CD4-positive, alpha-beta T cell treated with Interleukin-6 for 4 hours (primary cell): ENCODE measurements at places on chromosomes 7 and 10.

- no peak for DNase-seq
These were observed 64.8 kb downstream of the ARMC3 start for GRCh38 chr10:22992621-22993020.

DNA sequence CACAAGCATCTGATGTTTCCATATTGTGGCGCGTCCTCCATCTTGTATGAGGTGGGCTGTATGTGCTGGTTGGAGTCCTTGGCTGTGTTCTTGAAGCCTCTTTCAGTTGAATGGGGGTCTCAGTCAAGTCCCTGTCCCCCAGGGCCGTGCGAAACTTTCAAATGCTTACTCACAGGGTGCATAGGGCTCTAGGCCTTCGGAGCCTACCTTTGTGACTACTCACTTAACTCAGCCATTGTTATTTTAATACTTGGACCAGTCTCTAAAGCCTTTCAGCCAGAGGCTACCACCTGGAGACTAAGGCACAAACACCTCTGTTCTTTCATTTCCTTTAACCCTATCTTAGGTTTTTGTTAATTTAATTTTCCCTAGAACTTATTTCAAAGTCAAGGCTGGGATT lies 785.9 kb downstream of the GATA3 start:
- no peak for DNase-seq

DNA sequence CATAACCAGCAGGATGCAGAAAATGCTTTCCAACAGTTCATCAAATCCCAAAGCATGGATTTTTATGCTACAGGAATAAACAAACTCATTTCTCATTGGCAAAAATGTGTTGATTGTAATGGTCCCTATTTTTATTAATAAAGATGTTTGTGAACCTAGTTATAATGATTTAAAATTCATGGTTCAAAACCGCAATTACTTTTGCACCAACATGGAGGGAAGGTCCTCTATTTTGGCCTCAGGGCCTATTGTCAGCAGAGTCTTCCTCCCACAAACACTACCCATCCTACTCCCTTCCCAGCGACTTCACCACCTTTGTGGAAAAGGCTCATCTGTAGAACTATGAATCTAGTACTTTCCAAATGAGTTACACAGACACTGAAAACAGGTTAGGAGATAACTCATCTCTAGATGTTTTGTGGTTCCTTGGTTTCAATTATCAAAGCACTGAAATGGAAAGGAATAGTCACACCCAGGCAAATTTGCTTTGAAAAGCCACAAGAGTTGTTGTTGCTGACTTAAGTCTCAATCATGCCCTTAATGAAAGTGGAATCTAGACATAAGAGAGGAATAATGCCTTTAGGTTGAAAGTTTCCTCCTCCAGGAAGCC lies 59.4 kb upstream of the FRMD4A start:
- no peak for DNase-seq

GRCh38 chr7:20488850-20489249 lies 126.6 kb upstream of the ABCB5 start:
- no peak for DNase-seq

DNA sequence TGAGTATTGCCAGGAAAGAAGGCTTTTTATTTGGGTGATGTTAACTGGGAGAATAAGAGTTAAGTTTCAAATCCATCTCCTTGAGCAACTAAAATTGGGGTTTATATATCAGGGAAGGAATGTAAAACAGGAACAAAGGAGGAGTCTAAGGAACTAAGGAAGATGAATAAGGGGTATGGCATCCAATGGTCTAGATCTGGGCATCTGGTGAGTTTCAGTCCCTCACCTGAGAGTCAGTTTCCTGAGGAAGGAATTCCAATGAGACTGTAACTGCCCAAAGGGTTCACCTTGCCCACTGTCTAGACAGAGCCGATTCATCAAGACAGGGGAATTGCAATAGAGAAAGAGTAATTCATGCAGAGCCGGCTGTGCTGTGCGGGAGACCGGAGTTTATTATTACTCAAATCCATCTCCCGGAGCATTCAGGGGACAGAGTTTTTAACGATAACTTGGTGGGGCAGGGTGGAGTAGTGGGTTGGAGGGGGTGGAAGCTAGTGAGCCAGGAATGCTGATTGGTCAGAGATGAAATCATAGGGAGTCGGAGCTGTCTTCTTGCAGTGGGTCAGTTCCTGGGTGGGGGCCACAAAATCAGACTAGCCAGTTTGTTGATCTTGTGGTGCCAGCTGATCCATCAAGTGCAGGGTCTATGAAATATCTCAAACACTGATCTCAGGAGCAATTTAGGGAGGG lies 188.3 kb upstream of the STK17A start:
- DNase-seq = no peak

DNA sequence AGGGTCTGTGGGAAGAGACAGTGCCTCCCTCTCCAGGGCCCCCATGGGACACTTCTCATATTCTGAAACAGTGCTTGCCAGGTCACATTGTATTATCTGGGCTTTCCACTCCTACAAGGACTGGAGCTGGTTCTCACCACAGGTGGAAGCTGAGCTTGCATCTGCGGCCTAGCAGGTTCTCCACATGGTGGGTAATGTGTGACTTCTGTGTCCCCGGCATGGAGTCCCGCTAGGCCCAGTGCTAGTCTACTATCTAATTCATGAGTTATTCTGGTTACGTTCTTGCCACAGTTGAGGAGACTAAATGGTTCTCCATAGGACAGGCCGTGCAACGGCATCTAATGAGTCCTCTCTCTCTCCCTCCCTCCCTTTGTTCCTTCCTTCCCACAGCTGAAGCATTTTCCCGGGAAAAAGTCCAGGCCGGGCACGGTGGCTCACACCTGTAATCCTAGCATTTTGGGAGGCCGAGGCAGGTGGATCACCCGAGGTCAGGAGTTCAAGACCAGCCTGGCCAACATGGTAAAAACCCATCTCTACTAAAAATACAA lies 27.7 kb downstream of the PRLHR start:
- no peak for DNase-seq

- no peak for DNase-seq
These were observed 3.8 kb upstream of the TMEM140 start for GRCh38 chr7:135143885-135144668.
